ENCODE measurements at places on chromosomes 1 and 21.
A peak's percentile ranks its signal among the peaks of the same experiment; 100 is the strongest.

DNA sequence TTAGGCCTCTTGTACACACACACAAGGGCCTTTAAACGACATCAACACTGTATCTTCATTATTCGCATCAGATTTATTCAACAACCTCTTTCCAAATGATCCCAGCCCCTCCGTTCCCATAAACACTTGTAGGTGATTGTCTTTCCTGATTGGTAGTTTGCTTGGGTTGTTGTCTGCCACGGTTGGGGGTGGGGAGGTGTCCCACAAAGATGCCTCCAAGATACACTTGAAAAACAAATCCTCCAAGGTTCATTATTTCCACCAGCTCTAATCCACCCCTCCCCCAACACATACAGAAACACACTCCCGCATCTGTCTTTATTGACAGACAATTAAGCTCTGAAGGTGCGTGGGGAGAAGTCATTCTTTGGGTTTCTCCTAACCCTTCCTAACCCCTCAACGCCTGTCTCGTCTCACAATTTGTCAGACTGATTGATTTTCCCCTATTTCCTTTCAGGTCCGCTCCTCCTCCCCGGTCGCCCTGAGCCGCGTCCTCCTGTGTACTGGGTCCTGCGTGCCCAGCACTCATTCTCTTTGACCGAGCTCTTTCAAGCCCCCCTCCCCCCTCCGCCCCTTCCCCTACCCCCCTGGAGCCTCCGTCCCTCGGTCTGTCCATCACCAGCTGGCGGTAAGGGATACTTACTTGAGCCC is 1.4 kb downstream of the WDR26 start:
- DNase-seq: no peak

- peak; percentile 50 for DNase-seq
These were observed 310.3 kb downstream of the NFIA start for GRCh38 chr1:61392409-61393242.

GRCh38 chr1:182608236-182608635 is 4.0 kb upstream of the RGS16 start:
- no peak for DNase-seq

GRCh38 chr1:102941366-102941947 is 166.9 kb downstream of the COL11A1 start:
- no peak for DNase-seq

DNA sequence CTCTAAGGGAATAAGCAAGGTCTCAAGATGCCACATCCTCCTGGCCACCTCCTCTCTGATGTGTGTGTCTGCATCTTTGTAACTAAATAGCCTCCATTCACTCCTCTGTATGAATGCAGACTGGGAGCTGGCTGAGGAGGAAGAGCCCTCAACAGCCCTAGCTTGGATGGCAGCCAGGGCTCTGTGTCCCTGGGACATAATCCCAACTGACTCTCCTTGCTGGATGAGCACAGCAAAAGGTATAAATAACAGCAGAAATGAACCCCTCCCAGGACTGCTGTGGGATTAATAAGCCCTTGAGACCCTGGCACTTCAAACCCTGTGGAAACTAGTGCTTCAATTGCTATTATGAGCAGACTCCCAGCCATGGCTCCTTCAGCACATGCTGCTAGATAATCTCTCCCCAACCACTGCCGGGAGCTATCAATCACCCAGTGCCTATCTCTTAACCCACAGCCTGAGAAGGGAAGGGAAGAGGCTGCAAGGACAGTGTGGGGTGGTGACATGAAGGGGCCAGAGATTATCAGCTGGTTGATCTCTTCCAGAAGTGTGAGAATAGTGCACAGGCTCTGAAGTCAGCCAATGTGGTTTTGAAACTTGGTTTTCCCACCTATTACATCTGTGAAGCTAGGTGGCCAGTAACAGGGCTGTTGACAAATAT is 152.2 kb downstream of the TNR start:
- DNase-seq: no peak

All from NCI-H2081 (cell line).